ENCODE measurements at places on chromosomes 2 and 18. TPM values are rescaled to one million over a fixed set of nuclear protein-coding genes. Genes with fewer than 3 reads are reported as not detected.
A peak's percentile ranks its signal among the peaks of the same experiment; 100 is the strongest.

PCARE gene
- total RNA-seq, result not detected

DHRS9 gene
- 202 TPM for total RNA-seq

LRRC30 gene
- not detected for total RNA-seq

LAMA1 gene
- total RNA-seq, result 6.9 TPM

SKA1 gene
- 1.0 TPM for total RNA-seq

CERKL gene
- total RNA-seq, result 0.31 TPM

SLC23A3 gene
- total RNA-seq, result 5.1 TPM

GRCh38 chr18:21598726-21599584 is 1.5 kb downstream of the ESCO1 start:
- peak; percentile 31 for DNase-seq

DNA sequence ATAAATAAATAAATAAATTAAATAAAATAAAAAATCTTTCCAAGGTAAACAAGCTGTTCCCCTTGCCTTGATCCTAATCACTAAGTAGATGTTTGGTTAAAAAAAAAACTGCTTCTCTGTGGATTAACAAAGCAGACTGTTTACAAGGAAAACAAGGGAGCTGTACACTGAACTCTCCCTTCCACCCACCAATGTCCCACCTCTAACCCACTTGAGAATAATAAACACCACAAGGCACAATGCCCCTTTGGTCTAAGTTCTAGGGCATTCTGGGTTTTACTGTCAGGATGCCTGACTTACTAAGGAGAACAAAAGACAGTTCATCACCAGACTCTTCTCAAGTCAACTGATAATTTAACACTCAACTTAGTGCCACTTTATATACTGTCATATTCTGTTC is 83.5 kb downstream of the NCKAP1 start:
- no peak for DNase-seq

- no peak for DNase-seq
Observed at GRCh38 chr2:138485019-138485418, 16.6 kb upstream of the SPOPL start.

DNA sequence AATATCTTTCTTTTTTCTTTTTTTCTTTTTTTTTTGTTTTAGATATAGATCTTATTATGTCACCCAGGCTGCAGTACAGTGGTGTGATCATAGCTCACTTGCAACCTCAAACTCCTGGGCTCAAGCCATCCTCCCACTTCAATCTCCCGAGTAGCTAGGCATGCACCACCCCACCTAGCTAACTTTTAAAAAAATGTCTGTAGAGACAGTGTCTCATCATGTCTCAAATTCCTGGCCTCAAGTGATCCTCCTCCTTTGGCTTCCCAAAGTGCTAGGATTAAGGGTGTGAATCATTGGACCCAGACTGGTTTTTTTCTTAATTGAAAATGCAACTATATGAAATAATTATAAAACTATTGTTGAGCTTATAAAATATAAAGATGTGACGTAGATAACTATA is 9.8 kb upstream of the ZCCHC2 start:
- no peak for DNase-seq

DNA sequence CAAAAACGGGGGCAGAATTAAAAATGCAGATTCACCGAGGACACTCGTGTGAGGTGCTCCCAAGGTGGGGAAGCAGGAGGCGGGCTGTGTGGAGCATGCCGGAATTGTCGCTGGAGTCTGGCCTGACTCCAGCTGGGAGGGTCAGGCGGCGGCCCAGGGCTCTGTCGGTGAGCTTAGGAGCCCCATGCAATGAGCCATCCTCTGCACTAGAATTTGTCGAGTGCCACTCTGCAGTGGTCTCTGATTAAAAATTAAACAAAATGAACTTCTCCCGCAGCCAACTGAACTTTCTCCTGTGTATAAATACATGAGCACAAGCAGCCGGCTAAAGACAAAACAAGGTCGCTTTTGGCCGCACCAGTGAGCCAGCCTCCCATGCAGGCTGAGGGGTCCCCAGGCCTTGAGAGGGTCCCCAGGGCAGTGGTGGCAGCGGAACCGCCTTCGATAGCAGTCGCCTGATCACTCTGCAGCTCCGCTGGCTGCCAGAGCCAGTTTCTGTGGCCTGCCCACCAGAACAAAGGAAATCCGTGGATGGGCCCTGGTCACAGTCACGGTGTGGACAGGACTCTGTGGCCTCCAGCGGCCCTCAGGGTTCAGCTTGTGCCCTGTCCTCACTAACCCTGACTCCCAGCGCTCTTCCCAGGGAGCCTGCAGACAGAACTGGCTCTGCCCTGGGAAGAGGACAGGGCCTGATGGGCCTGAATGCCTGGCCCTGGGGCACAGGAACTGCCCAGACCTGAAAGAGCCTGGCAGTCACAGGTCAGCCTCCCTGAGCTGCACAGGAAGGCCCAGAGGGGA is 201.3 kb downstream of the EIPR1 start:
- DNase-seq, result no peak

DNA sequence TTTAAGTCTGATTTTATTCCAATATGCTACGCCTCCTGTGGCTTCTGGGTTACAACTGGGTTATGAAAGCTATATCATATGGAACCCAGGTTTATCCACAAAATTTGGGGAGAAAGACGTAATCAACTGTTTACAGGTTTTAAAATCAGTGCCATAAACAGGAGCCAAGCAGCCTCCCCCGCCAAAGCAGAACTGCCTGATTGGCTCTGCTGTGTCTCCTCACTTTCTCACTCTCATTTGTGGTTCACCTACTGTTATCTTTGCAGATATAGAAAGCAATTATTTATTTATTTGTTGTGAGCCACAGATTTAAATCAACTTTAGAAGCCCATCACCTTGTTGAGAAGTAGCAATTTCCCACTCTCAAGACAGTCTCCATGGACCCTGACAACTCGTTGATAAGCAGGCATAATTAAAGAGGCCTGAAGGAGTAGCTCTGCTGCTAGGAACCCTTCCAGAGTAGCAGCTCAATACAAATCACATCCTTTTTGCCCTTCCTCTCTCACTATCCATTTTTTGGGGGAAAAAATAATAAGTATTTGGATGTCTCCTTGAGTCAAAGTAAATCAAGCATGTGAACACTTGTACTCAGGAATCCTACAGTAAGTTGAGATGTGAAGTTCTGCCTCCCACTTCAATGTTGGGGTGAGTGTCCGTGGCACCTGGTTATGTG is 191.0 kb upstream of the CCDC150 start:
- DNase-seq, result no peak

DNA sequence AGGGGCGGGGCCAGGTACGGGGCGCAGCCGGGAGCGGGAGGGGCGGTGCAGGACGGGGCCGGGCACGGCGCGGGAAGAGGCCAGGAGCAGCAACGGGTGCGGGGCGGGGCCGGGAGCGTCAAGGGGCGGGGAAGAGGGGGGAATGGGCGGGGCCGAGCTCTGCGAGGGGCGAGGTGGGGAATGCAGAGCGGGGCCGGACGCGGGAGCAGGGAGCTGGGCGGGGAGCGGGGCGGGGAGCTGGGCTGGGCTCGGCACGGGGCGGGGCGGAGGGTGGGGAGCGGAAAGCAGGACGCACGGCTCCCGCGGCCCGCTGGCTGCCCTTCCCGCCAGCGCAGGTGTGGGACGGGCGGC is at the start of gene IMPA2:
IMPA2 (plus strand) TSS at position 316 of the 351 bp plus-strand sequence. CDS start 163 bp downstream, outside the sequence.
- DNase-seq, result no peak

DNA sequence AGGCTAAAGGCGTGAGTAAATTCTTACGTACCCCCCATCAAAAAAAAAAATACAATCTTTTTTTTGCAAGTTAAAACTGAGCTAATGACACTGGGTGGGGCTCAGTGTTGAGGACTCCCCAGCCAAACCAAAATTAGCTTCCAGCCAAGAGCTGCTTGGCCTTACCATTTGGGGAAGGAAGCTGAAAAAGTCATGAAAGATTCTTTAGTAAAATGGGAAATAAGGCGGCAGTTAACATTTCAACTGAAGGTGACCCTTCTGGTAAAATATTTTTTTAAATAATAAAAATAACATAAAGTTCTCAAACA is 16.4 kb downstream of the SMAD7 start:
- DNase-seq, result no peak

DNA sequence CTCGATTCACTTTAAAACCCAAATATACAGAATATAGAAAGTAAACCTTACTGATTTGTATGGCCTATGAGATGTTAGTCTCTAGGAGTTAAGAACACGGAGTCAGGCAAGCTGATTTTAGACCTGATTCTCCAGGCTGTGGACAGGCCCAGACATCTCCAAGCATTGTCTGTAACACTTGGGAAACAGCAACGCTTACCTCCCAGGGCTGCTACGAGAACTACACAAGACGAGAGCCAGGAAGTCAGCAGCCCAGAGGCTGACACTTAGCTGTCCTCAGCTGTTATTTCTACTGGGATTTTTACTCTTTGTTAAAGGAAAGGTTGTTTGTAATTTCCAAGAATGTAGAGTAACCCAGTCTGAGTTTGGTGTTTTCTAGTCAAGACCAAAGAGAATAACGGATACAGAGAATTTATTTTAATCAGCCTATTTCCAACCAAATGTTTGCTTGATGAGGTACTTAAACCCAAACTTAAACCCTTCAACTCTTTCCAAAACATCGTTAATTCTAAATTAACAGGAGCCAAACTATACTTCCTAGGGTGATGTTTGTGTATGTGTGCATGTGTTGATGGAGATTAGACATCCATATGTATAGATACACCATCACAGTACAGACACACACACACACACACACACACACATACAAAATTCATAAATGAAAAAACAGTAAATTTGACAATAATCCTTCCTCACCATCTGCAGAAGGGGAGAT is 123.4 kb downstream of the LAMA1 start:
- DNase-seq, result no peak

- no peak for DNase-seq
Observed at GRCh38 chr2:199219551-199219950, 238.2 kb downstream of the SATB2 start.

- DNase-seq, result no peak
Observed at GRCh38 chr2:203649176-203649814, 57.1 kb upstream of the CD28 start.
